ENCODE measurements at places on chromosomes 11 and 22. TPM values are rescaled to one million over a fixed set of nuclear protein-coding genes. Genes with fewer than 3 reads are reported as not detected.

Gene UBQLN3
- total RNA-seq: 0.37 TPM

Gene MN1
- total RNA-seq: 0.07 TPM

Gene SCGB1D2
- not detected for total RNA-seq

Gene MMP13
- total RNA-seq: not detected

Gene CCDC81
- total RNA-seq: 1.2 TPM

Gene OR5M3
- total RNA-seq: not detected

- H3K4me3 ChIP-seq: no peak overlapping the region
- no peak overlapping the region for H3K27ac ChIP-seq
- no peak for DNase-seq
- no peaks in the 10 kb centered on the region for H3K36me3 ChIP-seq
Measured at GRCh38 chr11:12818333-12819015, 144.3 kb downstream of the TEAD1 start.

DNA sequence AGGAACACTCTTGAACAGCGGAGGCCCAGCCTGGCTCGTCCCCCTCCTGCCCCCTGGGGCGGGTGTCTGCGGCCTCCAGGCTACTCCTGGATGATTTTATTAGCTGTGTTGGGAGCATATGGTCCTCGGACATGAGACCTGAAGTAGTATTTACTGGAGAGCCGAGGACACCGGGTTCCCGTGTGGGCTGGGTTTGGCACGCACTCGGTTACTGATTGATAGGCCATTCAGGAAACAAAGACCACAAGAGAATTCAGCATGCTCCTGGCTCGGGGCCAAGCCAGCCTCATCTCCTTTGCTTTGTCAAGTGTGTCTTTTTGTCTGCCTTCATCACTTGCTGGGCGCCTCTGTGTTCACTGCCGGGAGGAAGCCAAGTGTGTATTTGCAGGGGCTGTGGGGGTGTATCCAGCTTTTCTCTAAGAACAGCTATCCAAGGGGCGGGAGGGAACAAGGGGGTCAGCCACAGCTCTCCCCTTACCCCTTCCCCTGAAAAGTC lies 9.7 kb downstream of the FXYD2 start:
- H3K4me1 ChIP-seq: peaks cover 15% of the 10 kb centered on the region
- peak; percentile 68 for DNase-seq
- no peak overlapping the region for H3K27ac ChIP-seq
- no peaks in the 10 kb centered on the region for H3K27me3 ChIP-seq
- H3K36me3 ChIP-seq: no peaks in the 10 kb centered on the region
- no peak overlapping the region for H3K4me3 ChIP-seq

GRCh38 chr11:22347857-22348487 lies 9.8 kb downstream of the SLC17A6 start:
- H3K27me3 ChIP-seq: no peaks in the 10 kb centered on the region
- DNase-seq: no peak
- H3K4me1 ChIP-seq: no peaks in the 10 kb centered on the region
- H3K4me3 ChIP-seq: no peak overlapping the region
- no peak overlapping the region for H3K27ac ChIP-seq

DNA sequence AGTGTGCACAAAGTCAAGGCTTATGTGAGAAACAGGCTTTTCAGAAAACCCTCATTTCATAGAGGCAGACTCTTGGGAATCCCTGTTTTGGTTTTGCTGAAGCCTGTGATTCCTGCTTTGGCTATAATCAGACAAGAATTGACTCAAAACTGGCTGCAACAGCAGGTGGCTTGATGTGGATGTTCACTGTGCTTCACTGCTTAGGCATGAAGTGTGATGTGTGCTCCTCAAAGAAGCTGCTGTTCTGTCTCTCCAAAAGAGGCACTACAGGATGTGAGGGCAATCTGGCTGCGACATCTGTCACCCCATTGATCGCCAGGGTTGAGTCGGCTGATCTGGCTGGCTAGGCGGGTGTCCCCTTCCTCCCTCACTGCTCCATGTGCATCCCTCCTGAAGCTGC lies 103.5 kb downstream of the C11orf58 start:
- H3K4me1 ChIP-seq: peaks cover 13% of the 10 kb centered on the region
- DNase-seq: no peak
- H3K27me3 ChIP-seq: no peaks in the 10 kb centered on the region
- H3K36me3 ChIP-seq: no peaks in the 10 kb centered on the region

- H3K4me3 ChIP-seq: no peak overlapping the region
- no peaks in the 10 kb centered on the region for H3K27me3 ChIP-seq
- no peaks in the 10 kb centered on the region for H3K36me3 ChIP-seq
- no peaks in the 10 kb centered on the region for H3K4me1 ChIP-seq
- DNase-seq: no peak
- no peak overlapping the region for H3K27ac ChIP-seq
Measured at GRCh38 chr11:20250644-20251247, 90.5 kb upstream of the DBX1 start.

DNA sequence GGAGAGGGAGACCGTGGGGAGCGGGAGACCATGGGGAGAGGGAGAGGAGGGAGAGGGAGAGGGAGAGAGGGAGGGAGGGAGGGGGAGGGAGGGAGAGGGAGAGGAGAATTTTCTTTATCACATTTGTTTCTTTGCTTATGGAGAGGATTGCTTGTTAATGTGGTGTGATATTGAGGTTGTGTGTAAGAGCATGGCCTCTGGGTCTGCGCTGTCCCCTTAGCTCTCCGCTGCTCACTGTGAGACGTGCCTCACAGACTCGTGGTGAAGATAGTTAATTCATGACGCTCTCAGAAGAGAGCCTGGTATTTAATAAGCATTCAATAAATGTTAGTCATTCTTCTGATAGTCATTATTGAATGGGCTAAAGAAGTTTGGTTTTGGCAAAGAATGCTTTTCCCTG lies 26.2 kb downstream of the PPFIA1 start:
- no peaks in the 10 kb centered on the region for H3K27me3 ChIP-seq
- H3K27ac ChIP-seq: no peak overlapping the region
- no peaks in the 10 kb centered on the region for H3K4me1 ChIP-seq
- H3K36me3 ChIP-seq: peaks cover 24% of the 10 kb centered on the region
- no peak overlapping the region for H3K4me3 ChIP-seq
- DNase-seq: no peak

- H3K27me3 ChIP-seq: no peaks in the 10 kb centered on the region
- H3K27ac ChIP-seq: no peak overlapping the region
- H3K36me3 ChIP-seq: no peaks in the 10 kb centered on the region
Measured at GRCh38 chr11:73576185-73576614, 21.7 kb downstream of the FAM168A start.

DNA sequence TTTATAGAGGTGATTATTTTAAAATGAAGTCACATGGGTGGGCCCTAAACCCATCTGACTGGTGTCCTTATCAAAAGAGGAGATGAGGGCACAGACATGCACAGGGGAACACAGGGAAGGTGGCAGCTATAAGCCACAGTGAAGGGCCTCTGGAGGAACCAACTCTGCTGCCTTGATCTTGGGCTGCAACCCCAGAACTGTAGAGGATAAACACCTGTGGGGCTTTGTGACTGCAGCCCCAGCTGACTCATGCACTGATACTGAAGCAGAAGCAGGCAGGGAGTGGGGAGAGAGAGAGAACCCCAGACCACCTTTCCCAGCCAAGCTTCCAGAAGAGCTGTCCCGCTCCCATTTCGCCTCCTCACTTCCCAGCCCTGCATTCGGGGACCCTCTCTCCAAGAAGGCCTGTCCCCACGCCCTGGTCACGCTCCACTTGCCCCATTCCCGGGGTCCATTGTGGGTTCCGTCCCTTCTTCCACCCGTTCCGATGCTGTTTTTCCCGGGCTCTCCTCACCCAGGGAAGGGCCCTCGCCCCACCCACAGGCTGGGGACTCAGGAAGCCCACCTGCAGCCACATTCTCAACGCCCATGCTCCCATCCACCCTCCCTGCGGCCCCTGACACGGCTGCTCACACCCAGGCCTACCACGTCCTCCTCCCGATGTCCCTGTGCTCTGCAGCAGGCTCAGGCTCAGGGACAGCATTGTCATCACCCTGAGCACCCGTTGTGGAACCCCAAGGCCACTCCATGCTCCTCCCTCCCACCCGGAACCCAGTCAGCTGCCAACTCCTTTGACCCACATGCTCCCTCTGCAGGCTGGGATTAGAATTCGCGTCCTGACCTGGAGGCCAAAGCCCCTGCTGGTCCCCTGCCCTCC lies 90.8 kb upstream of the SHANK2 start:
- no peaks in the 10 kb centered on the region for H3K4me1 ChIP-seq
- no peaks in the 10 kb centered on the region for H3K36me3 ChIP-seq
- no peak overlapping the region for H3K4me3 ChIP-seq
- H3K27ac ChIP-seq: no peak overlapping the region
- peak; percentile 79 for DNase-seq

- H3K4me3 ChIP-seq: no peak overlapping the region
- H3K27me3 ChIP-seq: no peaks in the 10 kb centered on the region
- no peak overlapping the region for H3K27ac ChIP-seq
- no peak for DNase-seq
- H3K36me3 ChIP-seq: no peaks in the 10 kb centered on the region
- H3K4me1 ChIP-seq: peaks cover 56% of the 10 kb centered on the region
Measured at GRCh38 chr22:50302564-50302963, 4.9 kb downstream of the PLXNB2 start.

DNA sequence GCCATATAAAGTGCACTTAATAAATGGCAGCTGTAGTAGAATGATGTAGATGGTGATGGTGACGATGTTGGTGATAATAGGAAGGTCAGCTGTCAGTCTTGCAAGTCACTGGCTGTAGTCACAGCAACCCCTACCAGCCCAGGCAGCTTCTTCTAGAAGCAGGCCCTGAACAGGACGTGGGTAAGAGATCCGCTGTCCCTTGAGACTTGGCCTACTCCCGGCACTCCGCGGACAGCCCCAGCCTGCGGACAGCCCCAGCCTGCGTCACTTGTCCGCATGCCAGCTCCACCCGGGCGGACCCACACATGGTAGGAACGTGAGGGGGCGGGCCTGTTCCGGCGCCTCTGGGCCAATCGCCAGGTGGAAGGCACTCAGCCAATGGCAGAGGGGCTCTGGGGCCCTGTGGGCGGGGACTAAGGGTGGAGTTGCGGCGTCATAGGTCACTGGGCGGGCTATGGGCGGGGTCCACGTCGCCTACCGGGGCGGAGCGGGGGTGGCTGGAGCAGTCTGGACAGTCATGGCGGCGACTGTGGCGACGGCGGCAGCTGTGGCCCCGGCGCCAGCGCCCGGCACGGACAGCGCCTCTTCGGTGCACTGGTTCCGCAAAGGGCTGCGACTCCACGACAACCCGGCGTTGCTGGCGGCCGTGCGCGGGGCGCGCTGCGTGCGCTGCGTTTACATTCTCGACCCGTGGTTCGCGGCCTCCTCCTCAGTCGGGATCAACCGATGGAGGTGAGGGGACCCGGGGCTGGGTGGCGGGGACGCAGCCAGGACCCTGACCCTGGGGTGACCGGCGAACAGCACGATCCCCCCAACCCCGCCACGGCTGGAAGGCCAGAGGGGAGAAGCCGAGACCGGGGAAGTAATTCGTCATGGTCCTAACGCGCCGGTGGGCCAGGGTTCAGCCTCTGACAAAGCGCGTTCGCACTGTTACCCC lies at the start of gene CRY2:
CRY2 (plus strand) TSS at position 502 of the 937 bp plus-strand sequence; CDS start at position 518, 16 bp downstream.
- H3K27me3 ChIP-seq: no peaks in the 10 kb centered on the region
- peaks cover 31% of the 10 kb centered on the region for H3K4me1 ChIP-seq
- DNase-seq: peak; percentile 99
- peak within 1 kb of the TSS; percentile 97 for H3K4me3 ChIP-seq
- no peak within 1 kb of the TSS for H3K27ac ChIP-seq

DNA sequence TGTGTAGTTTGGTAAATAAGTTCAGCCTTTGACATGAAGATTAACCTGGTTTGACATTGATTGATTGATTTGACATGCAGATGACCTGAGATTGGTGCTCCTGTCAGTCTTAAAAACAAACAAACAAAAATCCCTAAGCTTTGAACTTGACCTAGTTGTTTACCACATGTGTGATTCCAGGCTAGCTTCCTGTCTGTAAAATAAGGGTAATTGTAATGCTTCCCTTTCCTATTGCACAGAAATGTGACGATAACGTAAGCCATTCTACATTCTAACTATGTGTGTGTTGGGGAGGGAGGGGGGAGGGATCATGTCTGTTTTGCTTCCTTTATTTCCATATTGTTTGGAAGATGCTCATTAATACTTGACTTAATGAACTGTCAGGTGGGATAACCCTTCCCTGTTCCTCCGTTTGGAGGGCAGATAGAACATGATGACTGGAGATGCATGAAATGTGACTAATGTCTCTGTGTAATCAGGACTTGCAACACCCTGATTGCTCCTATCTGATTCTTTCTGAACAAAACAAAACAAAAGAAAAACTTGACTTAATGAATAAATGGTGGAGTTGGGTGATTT lies 106.1 kb upstream of the CLMP start:
- H3K27ac ChIP-seq: peak overlapping the region; percentile 100
- no peaks in the 10 kb centered on the region for H3K36me3 ChIP-seq
- H3K4me1 ChIP-seq: peaks cover 61% of the 10 kb centered on the region
- peak overlapping the region; percentile 27 for H3K4me3 ChIP-seq
- no peaks in the 10 kb centered on the region for H3K27me3 ChIP-seq
- no peak for DNase-seq

- H3K4me3 ChIP-seq: no peak overlapping the region
- H3K27ac ChIP-seq: no peak overlapping the region
- no peaks in the 10 kb centered on the region for H3K27me3 ChIP-seq
- no peaks in the 10 kb centered on the region for H3K4me1 ChIP-seq
Measured at GRCh38 chr11:944711-945470, 19.2 kb downstream of the AP2A2 start.

DNA sequence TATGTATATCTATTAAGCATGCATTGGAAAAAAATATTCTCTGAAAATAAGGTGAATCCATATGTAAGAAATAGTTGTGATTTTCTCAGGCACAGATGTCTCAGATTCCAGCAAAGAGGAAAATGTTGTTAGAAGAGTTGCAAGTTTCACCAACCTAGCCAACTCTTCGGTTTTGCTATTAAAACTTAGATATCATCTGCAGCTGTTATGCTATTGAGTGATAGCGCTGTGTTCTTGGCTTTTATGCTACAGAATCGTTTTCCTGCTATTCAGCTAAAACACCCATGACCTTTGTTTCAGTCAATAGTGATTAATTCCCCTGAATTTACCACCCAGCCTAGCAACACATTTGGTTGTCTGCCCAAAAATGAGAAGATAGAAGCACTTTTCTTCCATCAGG lies 795.6 kb upstream of the ANO3 start:
- H3K4me3 ChIP-seq: no peak overlapping the region
- no peaks in the 10 kb centered on the region for H3K4me1 ChIP-seq
- H3K27me3 ChIP-seq: no peaks in the 10 kb centered on the region

GRCh38 chr22:32804531-32805360 lies 3.2 kb downstream of the TIMP3 start:
- no peak overlapping the region for H3K4me3 ChIP-seq
- H3K4me1 ChIP-seq: no peaks in the 10 kb centered on the region
- H3K27ac ChIP-seq: no peak overlapping the region
- no peaks in the 10 kb centered on the region for H3K27me3 ChIP-seq
- no peak for DNase-seq

Measured in Karpas-422 (cell line).